PC-9 (cell line): ENCODE measurements at places on chromosomes 6 and 20. TPM values are rescaled to one million over a fixed set of nuclear protein-coding genes. Genes with fewer than 3 reads are reported as not detected.
A peak's percentile ranks its signal among the peaks of the same experiment; 100 is the strongest.

GRCh38 chr20:47781632-47782031, 3.6 kb downstream of the SULF2 start:
- peak; percentile 47 for DNase-seq

- DNase-seq = no peak
These were observed 49.7 kb upstream of the PHACTR1 start for GRCh38 chr6:12666886-12667285.

DNA sequence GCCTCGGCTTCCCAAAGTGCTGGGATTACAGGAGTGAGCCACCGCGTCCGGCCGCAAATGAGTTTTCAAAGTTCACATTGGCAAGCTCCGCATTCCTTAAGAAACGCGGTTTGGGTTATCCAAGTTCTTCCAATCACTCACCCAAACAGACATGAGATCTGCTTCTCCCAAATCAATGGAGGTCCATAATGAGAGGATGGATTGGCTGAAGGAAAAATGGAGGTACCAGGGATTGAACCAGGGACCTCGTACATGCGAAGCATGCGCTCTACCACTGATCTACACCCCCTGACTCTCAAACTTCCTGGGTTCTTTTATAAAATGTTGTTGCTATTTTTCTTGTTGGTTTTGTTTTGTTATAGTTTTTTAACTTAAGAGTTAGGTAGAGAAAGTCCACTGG, 170.0 kb downstream of the GPX5 start:
- DNase-seq = no peak

DNA sequence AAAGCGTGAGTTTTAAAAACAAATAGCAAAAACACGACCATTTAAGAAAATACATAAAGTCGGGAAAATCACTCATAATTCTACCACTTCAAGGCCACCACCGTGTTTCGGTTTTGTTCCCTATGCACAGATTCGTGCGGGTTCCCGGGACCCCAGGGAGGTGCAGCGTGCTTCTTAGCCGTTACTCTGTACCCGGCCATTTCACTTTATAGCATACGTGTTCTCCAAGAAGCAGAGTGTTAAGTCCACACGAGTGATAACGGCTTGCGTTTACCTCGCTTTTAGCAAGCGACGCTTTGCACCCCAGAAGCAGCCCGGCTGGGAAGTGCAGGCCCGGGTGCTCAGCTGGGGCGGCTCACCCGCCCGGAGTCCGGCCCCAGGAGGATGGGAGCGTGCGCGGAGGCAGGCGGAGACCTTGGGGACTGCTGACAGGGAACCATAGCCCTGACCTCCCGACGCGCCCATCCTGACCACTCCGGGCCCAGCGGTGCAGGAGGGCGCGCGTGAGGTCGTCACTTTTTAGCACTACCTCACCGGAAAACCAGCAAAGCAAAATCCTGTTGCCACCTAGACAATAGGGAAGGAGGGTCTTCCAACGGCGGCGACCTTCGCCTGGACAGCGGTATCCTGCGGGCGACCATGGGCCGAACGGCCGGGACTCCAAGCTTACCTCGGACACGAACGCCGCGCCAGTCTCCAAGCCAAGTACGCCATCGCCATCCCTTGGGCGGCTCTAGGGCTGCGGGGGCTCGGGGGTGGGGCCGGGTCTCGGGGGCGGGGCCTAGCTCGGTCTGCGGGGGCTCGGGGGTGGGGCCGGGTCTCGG, at the start of gene ECI2:
Gene ECI2, minus strand, starts transcription at position 735 of the 824 bp plus-strand sequence. Its CDS starts 15 bp downstream, at position 720.
- peak; percentile 37 for DNase-seq

DNA sequence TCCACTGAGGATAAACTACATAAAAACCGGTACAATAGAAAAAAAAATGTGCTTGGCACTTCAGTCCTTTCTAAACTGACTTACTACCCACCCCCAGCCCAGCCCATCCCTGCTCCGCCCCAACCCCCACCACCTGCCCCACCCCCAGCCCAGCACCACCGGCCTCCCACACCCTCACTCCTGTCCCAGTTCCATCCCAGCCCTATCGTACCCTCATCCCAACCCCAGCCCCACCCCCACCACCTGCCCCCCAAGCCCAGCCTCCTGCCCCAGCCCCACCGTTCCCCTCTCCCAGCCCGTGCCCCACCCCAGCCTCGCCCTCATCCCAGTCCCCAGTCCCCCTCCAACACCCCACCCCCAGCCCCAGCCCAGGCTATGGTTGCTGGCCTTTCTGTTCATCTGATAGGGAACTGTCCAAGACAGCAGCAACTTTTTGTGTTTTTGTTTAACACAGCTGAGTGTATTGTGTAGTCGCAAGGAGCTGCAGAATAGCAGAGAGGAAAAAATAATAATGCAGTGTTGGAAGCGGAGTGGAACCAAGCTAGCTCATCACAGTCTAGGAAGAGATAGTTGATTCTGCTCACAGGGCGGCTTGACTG, 61.9 kb downstream of the SASH1 start:
- DNase-seq = no peak

- DNase-seq = no peak
These were observed 16.8 kb downstream of the CASS4 start for GRCh38 chr20:56428881-56429280.

Gene DBNDD2
- total RNA-seq = 69.0 and 77.1 TPM in 2 replicates

DNA sequence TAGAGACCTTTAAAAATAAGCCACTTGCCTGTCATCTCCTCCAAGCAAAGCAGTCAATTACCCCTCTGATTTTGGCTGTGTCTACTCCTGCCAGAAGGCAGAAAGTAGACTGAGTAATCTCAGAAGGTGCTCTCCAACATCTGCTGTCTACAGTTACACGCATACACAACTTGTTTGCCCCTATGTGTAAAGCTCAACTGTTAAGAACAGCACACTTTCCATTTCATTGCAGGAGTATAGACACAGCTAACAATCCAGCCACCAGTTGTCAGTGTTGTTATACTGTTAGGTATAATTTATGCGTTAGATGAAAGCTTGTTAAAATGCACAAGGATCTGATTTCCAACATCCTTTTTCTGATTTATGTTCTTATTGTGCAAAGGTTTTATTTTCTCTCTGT, 88.2 kb downstream of the SAMD3 start:
- no peak for DNase-seq

Gene SSTR4
- total RNA-seq = not detected in 2 replicates

GRCh38 chr6:43758617-43759050, 11.4 kb upstream of the VEGFA start:
- no peak for DNase-seq

DNA sequence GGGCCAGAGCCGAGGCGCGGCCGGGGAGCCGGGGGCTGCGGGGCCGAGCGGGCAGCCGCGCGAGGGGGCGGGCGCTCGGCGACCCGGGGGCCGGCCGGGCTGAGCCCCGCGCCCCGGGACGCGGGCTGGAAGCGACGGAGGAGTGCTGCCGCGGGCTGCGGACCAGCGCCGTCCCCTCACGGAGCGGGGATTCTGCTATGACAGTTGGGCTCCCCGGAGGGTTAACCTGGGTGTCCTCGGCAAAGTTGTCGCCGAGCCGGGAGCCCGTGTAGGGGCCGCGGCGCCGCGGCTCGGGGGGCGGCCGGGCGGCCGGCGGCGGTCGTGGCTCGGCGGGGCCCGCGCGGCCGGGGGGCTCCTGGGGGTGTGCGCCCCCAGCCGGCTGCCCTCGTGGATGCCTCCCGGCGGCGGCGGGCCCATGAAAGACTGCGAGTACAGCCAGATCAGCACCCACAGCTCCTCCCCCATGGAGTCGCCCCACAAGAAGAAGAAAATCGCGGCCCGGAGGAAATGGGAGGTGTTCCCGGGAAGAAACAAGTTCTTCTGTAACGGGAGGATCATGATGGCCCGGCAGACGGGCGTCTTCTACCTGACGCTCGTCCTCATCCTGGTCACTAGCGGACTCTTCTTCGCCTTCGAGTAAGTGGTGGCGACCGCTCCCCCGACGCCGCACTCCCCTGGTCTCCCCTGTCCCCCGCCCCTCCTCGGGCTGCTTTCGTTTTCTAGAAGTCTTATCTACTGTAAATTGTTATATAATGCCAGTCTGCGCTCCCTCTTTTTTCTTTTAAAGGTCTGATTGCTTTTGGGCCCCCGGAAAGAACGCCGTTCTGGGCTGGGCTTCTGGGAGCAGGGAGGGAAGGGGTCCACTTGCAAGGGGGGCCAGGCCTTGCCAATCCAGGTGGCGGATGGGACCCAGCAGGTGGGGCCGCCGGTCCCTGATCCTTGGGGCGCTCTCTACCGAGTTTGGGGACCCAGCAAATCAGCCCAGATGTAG, 936 bp downstream of the ZDHHC14 start:
- DNase-seq = peak; percentile 43

GRCh38 chr6:68754681-68755213, 119.7 kb downstream of the ADGRB3 start:
- no peak for DNase-seq

DNA sequence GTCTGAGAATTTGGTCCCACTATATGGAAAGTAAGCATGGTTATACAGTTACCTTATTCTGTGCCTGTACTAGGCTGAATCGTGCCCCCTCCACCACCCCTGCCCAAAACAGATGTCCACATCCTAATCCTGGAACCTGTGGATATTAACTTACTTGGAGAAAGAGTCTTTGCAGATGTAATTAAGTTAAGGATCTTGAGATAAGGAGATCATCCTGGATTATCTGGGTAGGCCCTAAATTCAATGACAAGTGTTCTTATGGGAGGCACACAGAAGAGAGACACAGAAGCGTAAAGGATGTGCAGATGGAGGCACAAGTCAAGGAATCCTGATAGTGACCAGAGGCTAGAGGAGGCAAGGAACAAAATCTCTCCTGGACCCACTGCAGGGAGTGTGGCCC, 116.7 kb upstream of the MAN1A1 start:
- no peak for DNase-seq

Gene PAQR8
- total RNA-seq = 3.7 and 4.1 TPM in 2 replicates

DNA sequence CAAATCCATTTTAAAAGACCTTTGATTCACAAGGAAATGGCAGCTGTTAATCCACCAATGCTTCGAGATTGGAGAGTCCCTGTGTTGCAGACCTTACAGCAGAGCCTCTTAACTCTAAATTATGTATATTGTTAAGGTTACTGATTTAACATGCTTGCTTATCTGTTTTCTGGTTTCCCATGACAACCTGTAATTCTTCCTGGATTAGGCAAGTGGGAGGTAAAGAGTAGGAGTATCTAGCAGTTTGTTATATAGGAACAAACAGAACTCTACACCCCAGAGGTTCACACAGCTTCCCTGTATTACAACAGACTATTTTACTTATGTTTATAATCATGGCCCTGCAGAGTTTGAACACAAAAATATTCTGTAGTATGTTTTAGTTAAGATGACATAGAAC, 39.5 kb downstream of the NKX2-4 start:
- no peak for DNase-seq

DNA sequence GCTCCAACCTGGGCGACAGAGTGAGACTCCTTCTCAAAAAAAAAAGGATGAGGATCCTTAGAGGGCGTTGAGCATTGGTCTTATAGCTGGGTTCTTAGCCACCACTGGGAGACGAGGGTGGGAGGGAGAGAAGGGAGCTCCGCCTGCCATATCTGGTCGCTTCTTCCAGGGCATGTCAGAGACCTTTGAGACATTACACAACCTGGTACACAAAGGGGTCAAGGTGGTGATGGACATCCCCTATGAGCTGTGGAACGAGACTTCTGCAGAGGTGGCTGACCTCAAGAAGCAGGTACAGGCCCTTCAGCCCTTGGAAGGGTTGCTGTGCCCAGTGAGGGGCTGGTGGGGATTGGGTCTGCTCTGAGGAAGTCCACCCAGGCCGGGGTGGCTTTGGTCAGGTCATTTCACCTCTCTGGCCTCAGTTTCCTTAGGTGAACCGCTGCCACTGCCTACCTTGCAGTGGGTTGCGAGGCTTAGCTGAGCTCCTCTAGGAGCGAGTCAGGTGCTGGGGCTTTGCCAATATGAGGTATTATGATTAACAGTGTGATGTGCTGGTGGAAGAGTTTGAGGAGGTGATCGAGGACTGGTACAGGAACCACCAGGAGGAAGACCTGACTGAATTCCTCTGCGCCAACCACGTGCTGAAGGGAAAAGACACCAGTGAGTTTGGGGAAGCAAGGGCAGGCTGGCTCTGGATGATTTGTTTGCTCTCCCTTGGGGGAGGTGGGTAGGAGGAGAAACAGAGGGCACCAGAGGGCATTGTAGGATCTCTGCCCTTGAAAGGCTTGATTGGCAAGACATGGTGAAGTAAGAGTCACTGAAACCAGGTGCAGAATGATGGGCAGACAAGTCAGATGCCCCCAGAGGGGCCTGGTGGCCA, 8.5 kb downstream of the CNPY3 start:
- no peak for DNase-seq

Gene THBS2
- not detected in 2 replicates for total RNA-seq

- DNase-seq = no peak
These were observed 19.1 kb upstream of the SPTLC3 start for GRCh38 chr20:12989586-12990115.

DNA sequence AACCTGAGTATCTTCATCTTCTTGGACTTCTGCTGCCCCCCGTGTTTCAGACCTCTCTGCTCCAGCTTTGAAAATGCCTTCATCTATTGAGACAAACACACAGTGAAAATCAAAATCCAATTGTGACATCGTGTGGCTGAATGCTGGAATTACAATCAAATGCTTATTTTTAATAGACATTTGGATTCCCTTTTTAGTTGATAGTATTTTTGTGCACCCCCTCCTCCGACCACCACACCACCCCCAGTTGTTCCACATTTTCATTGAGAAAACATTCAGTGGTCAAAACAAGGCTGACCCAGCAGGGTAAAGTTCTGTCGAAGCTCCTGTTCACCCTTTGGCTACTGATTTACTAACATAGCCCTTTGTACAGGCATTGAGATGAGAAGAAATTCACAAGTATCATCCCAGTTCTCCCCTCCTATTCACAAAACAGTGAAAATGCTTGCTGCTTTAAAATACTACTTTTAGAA, 79.0 kb downstream of the NRSN1 start:
- peak; percentile 7 for DNase-seq

DNA sequence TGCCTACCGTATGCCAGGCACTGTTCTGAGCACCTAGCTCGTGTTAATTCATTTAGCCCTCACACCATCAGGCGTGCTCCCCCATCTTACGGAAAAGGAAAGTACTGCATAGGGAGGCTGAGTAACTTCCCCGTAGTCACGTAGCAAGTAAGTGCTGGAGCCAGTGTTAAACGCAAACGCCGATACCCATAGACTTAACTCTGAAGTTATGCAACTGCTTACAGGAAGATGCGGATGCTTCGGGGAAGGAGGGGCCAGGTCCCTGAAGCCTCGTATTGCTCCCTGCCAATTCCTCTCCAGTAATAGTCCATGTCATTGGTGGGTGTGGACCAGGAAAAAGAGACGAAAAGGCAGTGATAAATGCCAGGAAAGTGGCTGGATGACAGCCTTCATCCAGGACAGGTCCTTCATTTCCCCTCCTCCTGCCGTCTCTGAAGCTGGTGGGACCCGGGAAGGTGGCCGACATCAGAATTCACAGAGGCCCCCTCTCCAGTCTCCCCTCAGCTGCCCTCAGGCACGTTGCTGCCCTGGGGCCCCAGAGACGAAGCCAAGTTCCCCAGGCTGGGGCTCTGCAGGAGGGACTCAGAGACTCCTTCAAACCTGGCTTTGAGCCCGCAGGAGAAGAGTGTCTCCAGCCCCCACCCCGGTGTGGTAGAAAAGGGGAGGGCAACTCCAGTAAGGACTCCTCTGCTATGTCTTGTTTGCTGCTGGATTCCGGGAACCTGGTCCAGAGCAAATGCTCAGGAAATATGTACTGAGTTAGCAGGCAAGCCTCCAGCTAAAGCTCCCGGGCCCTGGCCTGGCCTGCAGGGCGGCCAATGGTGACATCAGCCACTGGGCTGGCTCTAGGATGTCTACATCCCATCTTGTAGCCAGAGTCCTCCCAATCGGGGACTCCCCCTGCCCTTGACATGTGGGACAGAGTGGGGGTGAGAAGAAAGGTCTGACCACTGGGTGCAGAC, 37.8 kb downstream of the RAB44 start:
- no peak for DNase-seq

GRCh38 chr6:53492860-53493634, 51.9 kb downstream of the GCLC start:
- no peak for DNase-seq

GRCh38 chr6:71502956-71503355, 214.3 kb downstream of the OGFRL1 start:
- DNase-seq = no peak
